Osteocyte (in vitro differentiated cells): ENCODE measurements at places on chromosomes 11 and 22. TPM values are rescaled to one million over a fixed set of nuclear protein-coding genes. Genes with fewer than 3 reads are reported as not detected.
A peak's percentile ranks its signal among the peaks of the same experiment; 100 is the strongest.

MYRF gene
- 0.43 and 0.47 TPM in 2 replicates for total RNA-seq

DNA sequence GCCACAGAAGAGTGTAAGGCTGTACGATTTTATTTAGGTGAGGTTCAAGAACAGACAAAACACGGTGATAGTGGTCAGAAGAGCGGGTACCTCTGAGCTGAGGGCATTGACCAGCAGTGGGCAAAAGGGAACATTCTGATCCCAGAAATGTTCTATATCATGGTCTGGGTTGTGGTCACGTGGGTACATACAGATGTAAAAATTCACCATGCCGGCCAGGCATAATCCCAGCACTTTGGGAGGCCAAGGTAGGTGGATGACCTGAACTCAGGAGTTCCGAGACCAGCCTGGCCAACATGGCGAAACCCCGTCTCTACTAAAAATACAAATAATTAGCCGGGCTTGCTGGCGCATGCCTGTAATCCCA, 31.1 kb upstream of the GCAT start:
- DNase-seq, result no peak
- no peak overlapping the region for H3K27ac ChIP-seq
- H3K27me3 ChIP-seq, result no peaks in the 10 kb centered on the region
- H3K4me3 ChIP-seq, result no peak overlapping the region
- H3K4me1 ChIP-seq, result peaks cover 14% of the 10 kb centered on the region

GRCh38 chr11:35157814-35158700, 19.1 kb downstream of the CD44 start:
- H3K4me3 ChIP-seq, result no peak overlapping the region
- peaks cover 73% of the 10 kb centered on the region for H3K4me1 ChIP-seq
- H3K27ac ChIP-seq, result peak overlapping the region; percentile 63
- H3K27me3 ChIP-seq, result no peaks in the 10 kb centered on the region

- H3K27ac ChIP-seq, result no peak overlapping the region
- DNase-seq, result peak; percentile 53
- H3K4me1 ChIP-seq, result peaks cover 17% of the 10 kb centered on the region
- H3K4me3 ChIP-seq, result no peak overlapping the region
Observed at GRCh38 chr11:124837491-124837856, 27.8 kb upstream of the ROBO3 start.

ACRV1 gene
- total RNA-seq, result not detected in 2 replicates
